ENCODE measurements at places on chromosomes 13 and 19. TPM values are rescaled to one million over a fixed set of nuclear protein-coding genes. Genes with fewer than 3 reads are reported as not detected.

SLC27A5 gene
- total RNA-seq: 5.1 TPM

ZNF540 gene
- total RNA-seq: not detected

LILRA6 gene
- total RNA-seq: not detected

EEF1AKMT1 gene
- 9.6 TPM for total RNA-seq

PGLYRP2 gene
- total RNA-seq: not detected

ZNF135 gene
- 0.78 TPM for total RNA-seq

ARHGAP33 gene
- total RNA-seq: 6.3 TPM

GPR4 gene
- total RNA-seq: under 0.01 TPM

MED4 gene
- 17.6 TPM for total RNA-seq

RFX2 gene
- 9.6 TPM for total RNA-seq

SPC24 gene
- total RNA-seq: 90.8 TPM

CXCL17 gene
- total RNA-seq: not detected

VSIG10L gene
- total RNA-seq: 0.73 TPM

USP12 gene
- total RNA-seq: 17.3 TPM

ZNF575 gene
- total RNA-seq: 0.37 TPM

ZNF616 gene
- 7.8 TPM for total RNA-seq

ANGPTL4 gene
- total RNA-seq: 21.7 TPM

TFDP1 gene
- total RNA-seq: 65.8 TPM

MZT1 gene
- total RNA-seq: 12.1 TPM

SUPT5H gene
- 74.1 TPM for total RNA-seq

CYP2S1 gene
- total RNA-seq: 0.20 TPM

UPK1A gene
- not detected for total RNA-seq

RAB3A gene
- total RNA-seq: 1.2 TPM

PRDX2 gene
- total RNA-seq: 91.5 TPM

S1PR5 gene
- total RNA-seq: 0.37 TPM

AKAP11 gene
- 30.3 TPM for total RNA-seq

KLK5 gene
- not detected for total RNA-seq

CD177 gene
- total RNA-seq: not detected

CGB2 gene
- total RNA-seq: not detected

ZNF888 gene
- total RNA-seq: 2.6 TPM

IZUMO2 gene
- not detected for total RNA-seq

APOC1 gene
- 2.3 TPM for total RNA-seq

ZNF71 gene
- 5.9 TPM for total RNA-seq

C19orf85 gene
- not detected for total RNA-seq

C13orf42 gene
- total RNA-seq: not detected

ADM5 gene
- total RNA-seq: 1.2 TPM
